ENCODE measurements at places on chromosomes 5 and 9.

DNA sequence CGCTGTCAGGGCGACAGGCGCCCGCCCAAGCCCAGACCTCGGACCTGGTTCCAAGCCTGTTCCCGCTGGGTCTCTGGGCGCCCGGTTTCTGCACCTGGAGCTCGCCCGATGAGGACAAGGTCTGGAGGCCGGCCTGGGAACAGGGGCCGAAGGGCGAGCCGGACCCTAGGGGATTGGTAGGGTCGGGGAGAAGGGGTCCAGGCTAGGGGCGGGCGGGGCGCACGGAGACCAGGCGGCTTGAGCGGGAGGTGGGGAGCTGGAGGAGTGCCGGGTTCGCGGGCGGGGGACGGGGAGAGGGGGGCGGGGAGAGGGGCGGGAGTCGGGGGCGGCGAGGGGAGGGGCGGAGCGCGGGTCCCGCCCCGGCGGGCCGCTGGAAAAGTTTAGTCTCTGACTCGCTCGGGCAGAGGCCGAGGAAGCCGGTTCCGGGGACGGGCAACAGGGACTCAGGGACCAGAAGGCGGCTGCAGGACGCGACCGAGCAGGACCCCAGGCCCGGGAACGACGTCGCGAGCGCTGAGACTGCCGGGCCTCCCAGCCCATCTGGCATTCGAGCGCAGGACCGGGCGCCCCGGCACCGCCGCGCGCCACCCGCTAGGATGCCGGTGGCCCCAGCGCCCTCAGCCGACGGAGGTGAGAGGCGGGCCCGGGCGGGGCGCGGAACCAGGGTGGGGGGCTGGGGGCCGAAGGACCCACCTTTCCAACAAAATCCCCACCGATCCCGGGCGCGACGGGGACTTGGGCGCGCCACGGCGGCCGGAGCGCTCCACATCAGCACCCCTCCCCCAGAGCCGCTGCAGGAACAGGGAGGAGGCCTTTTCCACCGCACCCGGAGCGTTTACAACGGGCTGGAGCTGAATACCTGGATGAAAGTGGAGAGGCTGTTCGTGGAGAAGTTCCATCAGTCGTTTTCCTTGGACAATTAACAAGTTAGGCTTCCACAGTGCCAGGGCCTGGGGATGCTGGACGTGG, at the start of gene S1PR3:
TSS of gene S1PR3 (plus strand) at position 403 of the 969 bp plus-strand sequence. CDS start 9,733 bp downstream, outside the sequence.
- peak; percentile 17 for DNase-seq

- no peak for DNase-seq
Observed at GRCh38 chr9:123769719-123770118, 160.2 kb downstream of the DENND1A start.

- DNase-seq, result no peak
Observed at GRCh38 chr9:33103501-33104281, 27.2 kb upstream of the SMU1 start.

DNA sequence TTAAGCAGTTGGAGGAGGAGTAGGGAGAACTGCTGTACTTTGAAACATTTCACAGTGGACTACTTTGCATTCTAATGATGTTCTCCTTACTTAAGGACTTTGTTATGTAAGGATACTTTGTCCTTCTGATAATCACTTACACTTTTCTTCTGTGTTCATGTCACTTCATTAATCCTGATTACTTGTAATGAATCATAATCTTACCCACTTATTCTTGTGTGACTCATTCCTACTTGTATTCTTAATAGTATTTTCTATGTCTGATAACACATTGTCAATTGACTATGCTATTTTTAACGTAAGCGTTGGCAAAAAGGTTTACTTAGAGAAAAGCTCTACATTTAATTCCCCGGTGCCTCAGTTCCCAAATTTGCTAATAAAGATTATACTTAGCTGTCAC, 63.8 kb downstream of the GHR start:
- no peak for DNase-seq

All from stimulated activated CD4-positive, alpha-beta T cell treated with anti-CD3 and anti-CD28 coated beads, Interleukin-1b, Interleukin-23, amount 100 ng/mL, for 1 hour (primary cell).